ENCODE measurements at places on chromosomes 5 and 9.

GRCh38 chr5:141903261-141903660 is 20.4 kb upstream of the DELE1 start:
- DNase-seq = no peak

GRCh38 chr5:153469423-153469822 is 21.0 kb upstream of the GRIA1 start:
- no peak for DNase-seq

- DNase-seq = no peak
Observed at GRCh38 chr5:158383486-158383885, 524.5 kb upstream of the CLINT1 start.

- DNase-seq = no peak
Observed at GRCh38 chr9:138007566-138007917, 130.0 kb downstream of the CACNA1B start.

DNA sequence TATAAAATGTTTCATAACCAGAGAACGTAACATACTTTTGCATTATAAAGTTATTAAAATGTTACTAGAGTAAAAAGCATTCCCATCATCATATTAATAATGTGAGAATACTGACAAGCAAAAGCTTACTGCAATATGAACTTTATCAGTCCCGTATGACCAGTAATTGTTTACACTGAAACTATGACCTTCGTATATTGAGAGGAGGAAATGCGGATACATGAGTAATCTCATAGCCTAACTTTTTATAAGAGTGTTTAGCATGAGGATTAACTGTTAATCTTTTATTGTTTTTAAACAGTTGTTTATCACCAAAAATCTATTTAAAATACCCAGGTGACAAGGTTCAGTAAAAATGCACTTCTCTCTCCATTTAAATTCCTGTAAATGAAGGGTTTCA is 272.4 kb downstream of the SLF1 start:
- DNase-seq = no peak

DNA sequence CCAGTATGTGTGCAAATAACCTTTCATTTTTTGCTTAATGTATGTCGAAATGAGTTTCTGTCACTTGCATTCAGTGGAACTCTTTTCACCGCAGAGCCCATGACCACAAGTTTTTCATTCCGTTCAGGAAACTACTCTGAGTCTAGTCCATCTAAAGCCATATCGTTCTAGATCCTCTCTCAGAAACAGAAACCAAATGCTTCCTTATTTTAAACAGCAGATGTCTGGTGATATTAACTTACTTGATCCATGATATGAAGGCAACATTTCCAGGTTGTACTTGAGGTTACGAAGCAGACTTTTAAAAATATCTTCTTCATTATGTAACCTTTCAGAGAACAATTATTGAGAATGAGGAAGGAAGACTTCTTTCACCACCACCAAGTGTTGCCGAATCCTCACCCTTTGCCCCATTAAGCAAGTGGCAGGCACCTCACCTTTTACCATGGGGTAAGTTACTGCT is 72.4 kb upstream of the GNAQ start:
- DNase-seq = no peak

DNA sequence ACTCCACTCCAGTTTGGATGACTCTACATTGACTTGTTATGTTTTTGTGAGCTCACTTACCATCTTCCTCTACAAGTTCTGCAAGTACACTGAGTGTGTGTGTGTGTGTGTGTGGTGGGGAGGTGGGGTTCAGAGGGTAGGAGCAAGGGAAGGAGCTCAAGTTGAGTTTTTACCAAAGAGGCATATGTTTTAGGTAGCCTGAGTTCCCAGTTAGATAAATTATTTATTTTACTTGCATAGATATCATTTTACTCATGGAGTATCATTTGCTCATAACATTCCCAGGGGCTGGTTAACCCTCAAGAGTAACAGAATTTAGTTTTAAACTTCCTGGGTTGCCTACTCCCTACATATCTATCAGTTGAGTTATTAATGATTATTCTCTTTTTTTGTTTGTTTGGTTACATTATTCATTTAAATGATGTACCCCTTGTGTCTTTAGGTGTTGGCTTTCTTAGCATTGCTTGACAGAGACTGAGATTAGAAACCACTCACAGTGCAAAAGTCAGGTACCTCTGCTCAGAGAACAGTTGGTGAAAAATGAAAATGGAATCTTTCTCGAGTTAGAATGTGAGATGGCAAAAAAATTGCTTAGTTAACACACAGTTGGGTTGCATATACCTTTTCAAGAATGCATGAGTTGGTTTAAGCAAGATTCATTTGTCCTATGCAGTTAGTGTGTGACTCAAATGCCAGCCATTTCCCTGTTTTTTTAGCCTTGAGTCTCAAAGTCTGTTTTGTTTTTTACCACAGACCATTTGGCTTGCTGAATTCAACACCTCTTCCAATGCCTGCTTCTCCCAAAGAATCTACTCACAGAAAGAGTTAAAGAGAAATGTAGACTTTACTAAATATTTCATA is 29.2 kb downstream of the TNFSF8 start:
- no peak for DNase-seq

All from stimulated activated CD8-positive, alpha-beta memory T cell treated with anti-CD3 and anti-CD28 coated beads, Interleukin-15, amount 100 ng/mL, for 48 hours (primary cell).